ENCODE measurements at places on chromosomes 6 and 20.
A peak's percentile ranks its signal among the peaks of the same experiment; 100 is the strongest.

DNA sequence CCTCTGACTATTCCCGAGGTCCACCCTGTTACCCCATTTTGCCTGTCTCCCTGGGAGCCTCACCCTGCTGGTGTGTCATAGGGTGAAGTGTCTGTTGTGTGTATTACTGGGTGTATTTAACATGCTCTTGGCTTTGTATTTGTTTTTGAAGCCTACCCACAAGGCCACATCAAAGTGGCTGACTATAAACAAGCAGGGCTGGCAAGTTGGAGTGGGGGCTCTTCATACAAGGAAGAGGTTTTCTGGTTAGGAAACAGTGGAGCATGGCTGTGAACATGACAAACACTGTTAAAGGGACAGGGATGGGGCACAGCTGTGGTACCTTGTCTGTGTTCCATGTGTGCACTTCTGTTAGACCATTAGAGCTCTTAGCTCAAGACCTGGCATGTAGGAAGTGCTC, 26.3 kb downstream of the HECA start:
- DNase-seq: peak; percentile 37

- no peak for DNase-seq
These were observed 546.4 kb downstream of the MMUT start for GRCh38 chr6:48916607-48917006.

DNA sequence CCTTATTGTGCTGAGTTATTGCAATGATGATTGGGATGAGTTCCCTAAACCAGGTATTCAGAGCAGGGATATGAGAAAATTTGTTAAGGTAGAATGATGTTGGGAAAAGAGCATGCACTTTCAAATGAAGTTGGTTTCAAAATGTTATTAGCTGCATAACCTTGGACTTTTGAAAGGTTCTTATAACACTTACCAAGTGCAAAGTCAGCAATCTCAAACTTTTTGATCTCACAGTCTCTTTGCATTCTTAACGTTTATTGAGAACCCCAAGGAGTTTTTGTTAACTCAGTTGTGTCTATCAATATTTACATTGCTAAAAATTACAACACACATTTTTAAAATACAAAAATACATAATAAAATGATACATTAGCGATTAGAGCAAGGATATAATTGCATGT, 802.4 kb downstream of the PHF3 start:
- no peak for DNase-seq

DNA sequence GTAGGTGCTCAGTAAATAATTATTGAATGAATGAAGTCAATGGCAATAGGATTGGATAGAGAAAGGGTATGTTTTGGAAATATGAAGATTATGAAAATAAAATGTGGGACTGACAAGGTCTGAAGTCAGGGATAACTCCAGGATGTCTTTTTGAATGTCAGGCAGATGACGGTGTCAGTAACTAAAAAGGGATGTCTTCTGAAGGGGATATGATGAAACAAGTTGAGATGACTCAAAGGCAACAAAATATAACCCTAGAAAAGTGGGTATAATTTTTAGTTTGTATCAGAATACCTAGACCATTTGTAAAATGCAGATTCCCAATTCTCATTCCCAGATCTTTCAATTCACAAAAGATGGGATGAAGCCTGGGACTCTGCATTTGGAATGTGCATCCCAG, 257.3 kb upstream of the SGK1 start:
- no peak for DNase-seq

DNA sequence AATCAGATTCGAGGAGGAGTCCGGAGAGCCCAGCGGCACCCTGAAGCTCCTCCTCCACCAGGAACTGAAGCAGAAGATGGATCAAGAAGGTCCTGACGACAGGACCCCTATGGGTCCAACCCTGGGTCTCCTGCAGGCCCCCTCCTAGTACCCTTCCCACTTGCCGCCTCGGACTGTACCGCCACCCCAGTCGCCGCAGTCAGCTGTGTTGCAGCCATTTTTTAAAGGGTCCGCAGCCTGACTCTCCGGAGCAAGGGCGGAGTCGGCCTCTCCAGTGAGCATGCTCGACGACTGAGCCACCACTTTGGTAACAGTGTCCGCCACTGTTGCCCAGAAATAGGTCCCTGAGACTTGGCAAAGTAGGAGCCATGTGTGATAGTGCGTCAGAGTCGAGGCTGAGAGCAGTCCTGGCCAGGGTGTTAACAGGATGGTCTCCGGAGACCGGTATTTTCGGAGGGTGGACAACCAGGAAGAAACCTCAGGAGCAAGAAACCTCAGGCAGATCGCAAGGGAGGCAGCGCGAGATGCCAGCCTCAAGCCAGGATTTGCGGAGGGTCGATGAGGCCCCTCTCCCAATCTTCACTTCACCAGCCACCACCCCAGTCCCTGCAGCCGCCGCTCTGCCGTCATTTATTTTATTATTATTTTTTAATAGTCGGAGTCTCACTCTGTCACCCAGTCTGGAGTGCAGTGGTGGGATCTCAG, 294.6 kb upstream of the ZNF337 start:
- no peak for DNase-seq

DNA sequence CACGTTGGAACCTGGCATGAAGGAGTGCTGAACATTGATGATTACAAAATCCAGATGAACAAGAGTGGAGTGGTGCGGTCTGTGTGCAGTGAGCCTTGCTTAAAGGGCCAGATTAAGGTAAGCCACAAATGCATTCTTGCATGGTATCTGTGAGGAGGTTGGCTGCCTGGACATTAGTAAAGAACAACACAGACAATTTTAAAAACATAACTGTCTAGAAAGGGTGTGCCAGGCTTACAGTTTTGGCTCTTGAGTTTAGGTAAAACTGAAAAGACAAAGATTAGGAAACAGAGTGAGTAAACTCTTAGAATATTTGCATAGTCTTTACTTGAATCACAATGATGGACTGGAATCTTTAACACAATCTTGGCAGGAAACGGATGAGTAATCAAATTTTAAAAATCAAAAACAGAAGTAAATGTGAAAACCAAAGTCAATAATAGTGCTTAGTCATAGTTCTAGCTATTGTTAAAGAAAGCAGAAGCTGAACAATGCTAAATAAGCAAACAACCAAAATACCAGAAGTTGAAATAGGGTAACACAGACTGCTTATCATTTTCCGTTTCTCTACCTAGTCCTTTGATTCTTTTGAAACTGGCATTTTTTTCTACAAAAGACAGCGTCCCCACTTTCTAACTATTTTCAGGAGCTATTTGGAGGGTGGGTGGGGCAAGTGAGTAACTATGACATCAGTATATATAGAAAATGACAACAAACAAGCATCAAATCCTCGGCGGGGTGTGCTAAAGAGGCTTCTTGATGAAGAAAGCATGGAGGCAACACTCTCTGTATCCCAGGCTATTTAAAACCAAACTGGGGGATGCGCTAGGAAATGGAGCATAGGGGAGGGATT, 185.8 kb upstream of the RAB32 start:
- DNase-seq: no peak

DNA sequence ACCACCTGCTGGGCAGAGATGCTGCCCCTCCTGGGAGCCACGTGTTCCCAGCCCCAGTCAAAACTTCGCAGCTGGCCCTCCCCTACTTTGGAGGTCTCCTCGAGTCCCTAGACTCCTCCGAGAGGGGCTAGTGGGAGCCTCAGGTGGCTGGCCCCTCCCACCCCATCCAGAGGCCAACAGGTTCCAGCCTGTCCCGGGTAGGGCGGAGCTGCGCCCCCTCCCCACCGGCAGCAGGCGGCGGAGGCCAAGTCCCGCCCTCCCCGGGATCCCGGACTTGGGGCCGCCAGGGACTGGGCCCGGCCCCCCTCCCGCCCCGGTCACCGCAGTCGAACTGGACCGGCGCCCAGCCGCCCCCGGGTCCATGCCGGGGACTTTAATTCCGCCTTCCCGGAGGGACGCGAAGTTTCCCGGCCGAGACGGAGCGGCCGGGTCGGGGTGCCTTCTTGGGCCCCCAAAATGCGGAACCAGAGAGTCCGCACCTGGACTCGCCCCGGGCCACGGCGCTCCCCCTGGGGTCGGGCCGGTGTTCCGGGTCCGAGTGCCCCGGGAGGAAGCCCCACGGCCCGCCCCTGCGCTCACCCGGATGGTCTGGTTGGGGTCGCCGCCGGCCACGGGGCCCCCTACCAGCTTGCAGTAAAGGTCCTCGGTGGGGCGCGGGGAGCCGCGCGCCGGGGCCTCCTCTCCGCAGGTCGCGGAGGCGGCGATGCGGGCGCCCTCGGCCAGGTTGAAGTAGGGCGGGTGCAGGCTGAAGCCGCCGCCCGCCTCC, 559 bp downstream of the LAMA5 start:
- DNase-seq: no peak

All from stimulated activated CD8-positive, alpha-beta memory T cell treated with anti-CD3 and anti-CD28 coated beads, Interleukin-7, amount 100 ng/mL, for 4 hours (primary cell).